ENCODE measurements at places on chromosomes 5 and 9.

GRCh38 chr5:56607551-56607950 lies 207.8 kb upstream of the MAP3K1 start:
- DNase-seq, result no peak

GRCh38 chr9:116859763-116860162 lies 172.7 kb downstream of the TRIM32 start:
- no peak for DNase-seq

DNA sequence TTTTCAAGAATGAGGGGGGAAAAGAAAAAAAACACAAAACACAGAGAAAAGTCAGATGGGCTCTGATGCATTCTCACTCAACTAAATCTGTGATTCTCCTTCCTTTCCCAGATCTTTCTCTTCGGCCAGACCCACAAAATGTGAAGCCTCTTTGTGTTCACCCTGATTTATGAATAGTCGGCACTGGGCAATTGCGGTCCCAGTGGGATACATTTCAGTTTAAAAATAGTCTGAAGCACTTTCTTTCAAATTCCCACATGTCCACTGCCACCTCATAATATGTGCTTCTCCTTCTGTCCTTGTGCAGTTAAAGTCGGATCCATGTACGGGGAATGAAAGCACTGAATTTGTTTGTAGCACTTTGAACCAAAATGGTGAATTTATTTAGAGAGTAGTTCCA lies 995.4 kb upstream of the WWC1 start:
- no peak for DNase-seq

- peak; percentile 19 for DNase-seq
Observed at GRCh38 chr9:34437006-34437925, 21.1 kb downstream of the FAM219A start.

- no peak for DNase-seq
Observed at GRCh38 chr9:116405321-116405720, 251.7 kb downstream of the PAPPA start.

GRCh38 chr9:137032858-137033257 lies 970 bp upstream of the FUT7 start:
- no peak for DNase-seq

- DNase-seq, result no peak
Observed at GRCh38 chr5:78794693-78795215, 146.2 kb upstream of the LHFPL2 start.

GRCh38 chr9:130835441-130836298 lies 616 bp downstream of the ABL1 start:
- no peak for DNase-seq

DNA sequence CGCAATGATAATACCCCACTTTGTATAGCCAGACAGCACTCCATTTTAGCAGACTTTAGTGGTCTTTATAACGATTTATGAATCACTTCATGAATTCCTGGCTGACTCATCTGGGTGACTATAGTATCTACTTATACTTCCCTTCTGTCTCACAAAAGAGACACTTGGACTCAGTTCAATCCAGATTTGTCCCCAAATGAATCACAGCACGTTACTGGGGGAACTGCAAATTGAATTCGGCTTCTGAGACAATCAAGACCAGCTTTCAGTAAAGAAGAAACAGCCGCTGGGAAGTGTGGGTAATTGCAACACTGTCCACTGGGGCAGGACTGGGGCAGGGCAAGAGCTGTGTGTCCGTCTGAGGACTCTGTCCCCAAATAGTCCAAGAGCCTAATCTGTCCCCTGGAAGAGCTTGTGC lies 337.3 kb upstream of the RFX3 start:
- no peak for DNase-seq

- no peak for DNase-seq
Observed at GRCh38 chr5:96619946-96620345, 42.2 kb upstream of the CAST start.

- no peak for DNase-seq
Observed at GRCh38 chr5:81549123-81549522, 155.2 kb upstream of the ACOT12 start.

DNA sequence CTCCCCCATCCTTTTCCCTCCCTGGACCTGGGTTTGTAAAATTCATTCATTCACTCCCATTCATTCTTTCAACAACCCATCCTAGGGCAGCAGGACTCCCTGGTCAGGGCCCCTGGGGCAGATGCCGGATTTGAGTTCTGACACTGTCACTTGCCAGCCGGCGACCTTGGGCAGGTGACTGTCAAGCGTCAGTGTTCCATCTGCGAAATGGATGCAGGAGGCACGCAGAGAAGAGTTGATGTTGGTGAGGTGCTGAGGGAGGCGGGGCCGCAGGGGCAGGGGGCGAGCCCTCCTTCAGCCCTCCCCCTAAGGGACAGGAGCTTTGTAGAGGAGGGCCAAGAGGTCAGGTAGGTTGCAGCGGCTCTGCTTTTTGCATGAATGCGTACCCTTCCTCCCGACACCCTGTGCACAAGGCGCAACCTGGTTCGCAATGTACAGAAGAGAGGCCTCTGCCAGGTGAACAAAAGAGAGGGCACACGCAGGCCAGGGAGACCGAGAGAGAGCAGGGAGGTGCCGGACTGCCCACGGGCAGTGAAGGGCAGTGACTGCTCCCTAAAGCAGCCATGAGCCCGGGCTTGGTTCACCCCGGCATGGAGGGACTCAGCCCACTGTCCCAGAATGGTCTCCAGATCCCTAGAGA lies 128.1 kb downstream of the BARX1 start:
- no peak for DNase-seq

- no peak for DNase-seq
Observed at GRCh38 chr9:16136451-16136850, 583.6 kb downstream of the CCDC171 start.

DNA sequence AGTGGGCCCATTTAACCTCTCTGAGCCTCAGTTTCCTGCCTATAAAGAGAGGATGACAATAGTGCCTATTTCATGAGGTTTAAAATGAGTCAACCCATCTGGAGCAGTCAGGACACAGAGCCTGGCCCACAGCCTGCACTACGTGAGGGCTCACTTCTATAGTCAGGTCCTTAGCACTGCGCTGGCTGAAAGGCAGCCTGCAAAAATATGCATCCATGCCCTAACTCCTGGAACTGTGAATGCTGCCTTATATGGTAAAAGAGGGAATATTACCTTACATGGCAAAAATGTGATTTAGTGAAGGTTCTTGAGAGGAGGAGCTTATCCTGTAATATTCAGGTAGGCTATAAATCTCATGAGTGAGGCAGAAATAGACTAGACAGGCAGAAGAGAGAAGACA lies 98.5 kb downstream of the GABBR2 start:
- DNase-seq, result no peak

- DNase-seq, result no peak
Observed at GRCh38 chr5:180117000-180117725, 45.6 kb upstream of the RNF130 start.

GRCh38 chr5:33316773-33317172 lies 124.0 kb upstream of the TARS1 start:
- no peak for DNase-seq

- no peak for DNase-seq
Observed at GRCh38 chr5:114201332-114201731, 160.5 kb upstream of the KCNN2 start.

- DNase-seq, result no peak
Observed at GRCh38 chr5:123204251-123204650, 115.2 kb downstream of the PRDM6 start.

DNA sequence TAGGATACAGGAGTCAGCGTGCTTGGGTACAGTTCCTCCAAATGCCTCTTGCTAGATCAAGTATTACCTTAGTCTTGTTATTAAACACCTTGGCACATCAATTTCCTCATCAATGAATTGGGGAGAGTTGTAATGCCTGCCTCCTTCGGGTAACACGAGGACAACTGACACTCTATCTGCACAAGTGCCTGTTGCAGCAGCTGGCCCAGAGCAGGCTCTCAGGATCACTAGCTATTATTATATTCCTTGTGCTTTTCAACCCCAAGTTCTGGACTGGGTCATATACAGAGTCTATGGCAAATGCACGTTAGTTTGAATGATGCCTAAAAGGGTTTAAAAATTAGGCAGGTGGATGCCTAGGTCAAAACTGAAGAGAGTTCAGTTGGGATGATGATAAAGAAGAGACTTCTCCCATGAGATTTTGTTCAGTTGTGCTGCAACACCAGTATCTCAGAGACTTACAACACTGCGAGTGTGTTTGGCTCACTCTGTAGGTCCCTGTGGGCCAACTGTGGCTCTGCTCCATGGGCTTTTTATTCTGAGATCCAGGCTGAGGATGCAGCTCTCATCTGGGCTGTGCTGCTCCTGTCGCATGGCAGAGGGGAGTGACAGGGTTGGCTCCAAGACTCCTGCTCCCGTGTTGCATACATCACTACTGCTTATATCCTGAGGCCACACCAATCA lies 41.1 kb upstream of the TEX48 start:
- no peak for DNase-seq

GRCh38 chr9:99003308-99003707 lies 59.6 kb downstream of the COL15A1 start:
- no peak for DNase-seq

DNA sequence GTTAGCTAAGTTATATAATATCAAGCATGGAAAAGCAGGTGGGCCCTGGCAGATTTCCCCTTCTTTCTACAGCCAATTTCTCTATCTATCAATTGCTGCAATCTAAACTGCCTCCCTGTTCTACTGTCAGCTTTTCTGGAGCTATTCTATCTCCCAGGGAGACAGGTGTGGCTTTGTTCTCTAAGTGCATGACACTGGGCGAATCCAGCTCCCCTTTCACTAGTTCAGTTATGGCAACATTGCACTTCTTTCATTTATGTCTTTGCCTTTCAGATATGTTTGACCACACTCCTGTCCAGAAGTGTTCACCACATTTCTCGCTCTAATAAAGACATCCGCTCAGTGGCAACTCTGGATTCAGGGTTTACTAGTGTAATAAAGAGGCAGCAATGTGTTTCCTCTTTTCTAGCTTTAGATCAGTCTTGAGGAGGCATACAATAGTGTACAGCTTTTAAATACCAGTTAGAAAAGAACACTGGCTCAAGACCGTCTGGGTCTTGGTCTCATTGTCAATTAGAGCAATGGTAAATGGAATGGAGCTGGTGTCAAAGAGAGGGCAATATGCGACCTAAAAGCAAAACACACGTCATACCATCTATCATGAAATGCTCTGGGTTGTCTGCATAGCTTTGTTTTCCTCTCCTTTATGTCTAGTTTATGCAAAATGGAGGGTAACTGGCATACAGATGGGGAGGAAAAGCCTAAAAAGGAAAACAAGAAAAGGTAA lies 197.0 kb downstream of the SLF1 start:
- no peak for DNase-seq

- no peak for DNase-seq
Observed at GRCh38 chr5:31995006-31995405, 179.1 kb downstream of the GOLPH3 start.

DNA sequence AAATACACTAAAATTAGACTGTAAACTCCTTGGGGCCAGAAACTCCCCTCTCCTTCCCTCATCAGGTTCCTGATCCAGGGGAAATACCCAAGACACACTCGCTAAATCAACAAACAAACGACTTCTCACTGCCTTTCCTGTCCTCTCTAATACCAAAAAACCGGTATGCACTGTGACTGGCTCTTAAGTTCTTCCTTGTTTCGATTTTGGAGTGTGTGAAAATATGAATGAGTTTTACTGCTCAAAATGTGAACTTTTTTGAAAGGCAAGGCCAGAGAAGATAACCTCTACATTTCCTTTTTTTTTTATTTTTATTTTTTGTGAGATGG lies 81.1 kb upstream of the EPB41L4B start:
- no peak for DNase-seq

- no peak for DNase-seq
Observed at GRCh38 chr5:77770293-77771005, 5.7 kb downstream of the TBCA start.

GRCh38 chr9:87516222-87516925 lies 18.7 kb downstream of the DAPK1 start:
- DNase-seq, result no peak

- no peak for DNase-seq
Observed at GRCh38 chr5:67816456-67816855, 399.1 kb upstream of the PIK3R1 start.

DNA sequence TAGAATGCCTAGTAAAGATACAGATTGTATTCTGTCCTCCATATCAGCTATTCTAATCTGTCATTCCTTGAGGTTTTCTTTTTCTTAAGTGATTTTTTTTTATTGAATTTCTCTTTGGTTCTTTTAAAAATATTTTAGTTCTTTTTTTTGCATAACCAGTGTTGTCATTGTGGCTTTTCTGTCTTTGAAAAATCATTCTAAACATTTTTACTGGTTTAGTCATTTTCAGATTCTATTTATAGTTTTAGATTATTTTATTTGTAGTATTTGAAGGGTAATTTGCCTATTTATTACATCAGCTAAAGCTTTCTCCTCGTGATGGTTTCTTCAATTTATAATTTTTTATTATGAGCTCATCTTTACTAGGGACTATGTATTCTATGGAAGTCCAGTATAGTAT lies 78.1 kb downstream of the NDUFAF2 start:
- no peak for DNase-seq

GRCh38 chr9:100058699-100059579 lies 39.9 kb downstream of the ERP44 start:
- DNase-seq, result no peak

DNA sequence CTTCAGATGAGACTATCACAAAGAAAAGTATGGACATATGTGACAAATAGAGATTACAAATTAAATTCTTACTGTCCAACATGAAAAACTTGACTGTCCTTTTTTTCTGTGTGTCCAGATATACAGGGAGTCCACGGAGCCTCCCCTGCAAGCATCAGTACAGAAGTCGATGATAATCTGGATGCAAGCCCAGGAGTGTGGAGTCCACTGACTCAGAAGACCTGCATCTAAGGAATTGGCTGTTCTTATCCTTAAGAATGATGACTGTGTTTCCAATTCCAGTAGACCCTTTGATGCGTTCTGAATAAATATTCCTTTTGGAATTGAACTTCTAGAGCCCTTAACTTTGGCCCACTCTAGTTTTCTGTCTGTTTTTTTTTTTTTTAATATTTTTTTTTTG lies 56.7 kb upstream of the TAF11L2 start:
- no peak for DNase-seq

- DNase-seq, result no peak
Observed at GRCh38 chr5:158349987-158350386, 491.0 kb upstream of the CLINT1 start.

GRCh38 chr5:128406803-128407202 lies 131.2 kb downstream of the FBN2 start:
- DNase-seq, result no peak

- no peak for DNase-seq
Observed at GRCh38 chr9:36148311-36149051, 11.9 kb downstream of the GLIPR2 start.

DNA sequence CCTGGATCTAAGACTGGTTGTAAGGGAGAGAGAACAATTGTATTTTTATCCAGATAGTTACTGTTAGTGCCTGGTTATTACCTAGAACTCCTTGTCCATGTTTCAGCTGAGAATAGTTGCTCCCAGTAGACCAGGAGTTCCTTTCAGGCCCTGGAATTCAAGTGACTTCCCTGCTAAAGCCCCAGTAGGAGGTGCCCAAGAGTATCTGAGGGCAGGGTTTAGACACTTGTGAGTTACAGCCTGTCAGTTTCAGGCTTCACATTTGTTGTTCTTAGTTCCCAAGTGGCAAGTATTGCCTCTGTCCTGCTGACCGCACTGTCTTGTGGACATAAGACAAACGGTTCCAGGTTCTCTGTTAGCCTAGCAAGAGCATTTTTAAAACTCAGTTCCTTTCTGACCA lies 743.9 kb upstream of the SEMA6A start:
- no peak for DNase-seq
